ENCODE measurements at places on chromosomes 4 and X.

- DNase-seq = no peak
These were observed 349.7 kb downstream of the NR3C2 start for GRCh38 chr4:148092316-148093014.

DNA sequence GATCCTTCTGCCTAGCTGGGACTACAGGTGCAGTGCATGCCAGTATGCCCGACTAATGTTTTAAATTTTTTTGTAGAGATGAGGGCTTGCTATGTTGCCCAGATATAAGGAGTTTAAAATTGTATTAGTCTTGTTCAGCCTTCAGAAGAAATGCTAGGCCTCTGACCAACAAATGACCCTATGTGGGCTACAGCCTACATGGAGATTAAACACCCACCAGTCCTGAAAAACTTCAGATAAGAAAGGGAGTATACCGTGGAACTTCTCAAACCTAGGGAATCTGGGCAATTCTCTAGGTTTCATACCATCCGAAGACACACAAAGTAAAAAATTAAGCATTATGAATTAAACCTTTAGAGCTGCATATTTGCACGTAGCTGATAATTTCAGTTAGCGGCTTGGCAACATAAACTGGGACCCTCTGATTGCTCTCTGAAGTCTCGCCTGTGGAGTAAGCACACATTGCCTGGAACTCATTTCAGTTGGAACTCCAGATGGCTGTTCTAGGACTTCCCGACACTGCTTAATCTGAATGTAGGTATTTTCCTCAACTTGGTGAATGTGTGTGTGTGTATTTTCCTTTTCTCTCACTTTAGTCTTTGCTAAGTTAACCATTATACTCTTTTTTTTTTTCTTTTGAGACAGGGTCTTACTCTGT is 33.0 kb downstream of the MOB1B start:
- no peak for DNase-seq

GRCh38 chr4:106255195-106255594 is 60.8 kb downstream of the TBCK start:
- no peak for DNase-seq

GRCh38 chr4:5957076-5957475 is 61.2 kb downstream of the C4orf50 start:
- DNase-seq = no peak

GRCh38 chr4:117417856-117418255 is 332.5 kb upstream of the TRAM1L1 start:
- DNase-seq = peak; percentile 27

DNA sequence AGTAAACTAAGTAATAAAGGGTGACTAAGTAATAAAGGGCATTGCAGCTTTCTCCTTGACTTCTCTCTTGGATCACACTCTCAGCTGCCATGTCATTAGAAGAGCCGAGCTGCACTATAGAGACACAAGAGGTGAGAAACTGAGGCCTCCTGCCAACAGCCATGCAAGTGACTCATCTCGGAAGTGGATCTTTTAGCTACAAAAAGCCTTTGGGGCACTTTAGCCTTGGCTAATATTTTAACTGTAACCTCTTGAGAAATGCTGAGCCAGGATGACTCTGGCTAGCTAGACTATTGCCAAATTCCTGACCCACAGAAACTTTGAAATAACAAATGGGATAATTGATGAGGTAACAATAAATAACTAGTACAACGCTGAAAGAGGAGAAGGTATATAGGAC is 1.5 kb upstream of the NEIL3 start:
- DNase-seq = peak; percentile 47

GRCh38 chrX:150546711-150547153 is 21.7 kb upstream of the MTM1 start:
- DNase-seq = no peak

DNA sequence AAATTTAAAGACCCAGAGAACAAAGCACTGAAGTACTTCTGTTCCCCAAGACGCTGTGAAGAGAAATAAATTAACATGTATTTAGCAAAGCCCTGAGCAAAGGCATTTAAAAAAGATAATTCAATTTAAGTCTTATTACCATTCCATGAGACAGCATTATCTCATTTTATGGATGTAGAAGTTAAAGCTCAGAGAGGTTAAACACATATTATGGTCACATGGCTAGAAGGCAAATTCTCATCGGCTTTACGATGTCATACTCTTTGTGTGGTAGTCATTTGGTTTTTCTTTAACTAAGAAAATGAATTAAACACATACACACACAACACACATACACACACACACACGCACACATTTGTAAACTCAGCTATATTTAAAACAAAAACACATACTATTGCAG is 262.7 kb downstream of the HS3ST1 start:
- no peak for DNase-seq

DNA sequence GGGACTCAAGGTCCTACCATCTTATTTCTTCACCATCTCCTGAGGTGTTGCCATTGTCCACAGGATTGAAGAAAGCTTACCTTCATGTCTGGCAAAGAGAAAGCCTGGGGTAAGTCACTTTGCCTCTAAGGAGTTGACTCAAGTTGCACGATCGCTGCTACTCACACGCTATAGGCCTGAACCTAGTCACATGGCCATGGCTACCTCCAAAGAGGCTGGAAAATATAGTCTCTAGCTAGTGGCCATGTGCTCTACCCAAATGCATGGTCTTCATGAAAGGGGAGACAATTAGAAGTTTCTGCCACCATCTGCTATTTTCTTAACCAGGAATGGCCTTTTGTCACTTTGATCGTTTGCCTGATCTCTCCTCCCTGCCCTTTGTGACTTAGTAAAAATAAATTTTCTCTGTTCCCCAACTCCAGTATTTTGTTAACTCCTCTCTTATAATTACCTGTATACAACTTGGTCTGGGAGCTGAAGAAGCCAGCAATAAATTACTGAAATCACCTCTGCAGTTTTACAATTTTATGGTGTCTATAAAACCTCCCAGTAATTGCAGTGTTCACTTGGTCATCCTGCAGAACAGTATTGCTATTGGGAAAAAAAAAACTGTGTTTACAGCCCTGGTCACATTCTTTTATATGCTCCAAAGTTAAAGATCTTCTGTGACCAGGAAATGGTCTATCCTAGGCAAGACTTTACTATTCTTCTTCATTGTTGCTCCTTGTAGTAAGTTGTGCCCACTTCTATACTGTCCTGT is 126.7 kb upstream of the TSPAN5 start:
- no peak for DNase-seq

GRCh38 chr4:6264225-6264540 is 5.5 kb upstream of the WFS1 start:
- peak; percentile 13 for DNase-seq

DNA sequence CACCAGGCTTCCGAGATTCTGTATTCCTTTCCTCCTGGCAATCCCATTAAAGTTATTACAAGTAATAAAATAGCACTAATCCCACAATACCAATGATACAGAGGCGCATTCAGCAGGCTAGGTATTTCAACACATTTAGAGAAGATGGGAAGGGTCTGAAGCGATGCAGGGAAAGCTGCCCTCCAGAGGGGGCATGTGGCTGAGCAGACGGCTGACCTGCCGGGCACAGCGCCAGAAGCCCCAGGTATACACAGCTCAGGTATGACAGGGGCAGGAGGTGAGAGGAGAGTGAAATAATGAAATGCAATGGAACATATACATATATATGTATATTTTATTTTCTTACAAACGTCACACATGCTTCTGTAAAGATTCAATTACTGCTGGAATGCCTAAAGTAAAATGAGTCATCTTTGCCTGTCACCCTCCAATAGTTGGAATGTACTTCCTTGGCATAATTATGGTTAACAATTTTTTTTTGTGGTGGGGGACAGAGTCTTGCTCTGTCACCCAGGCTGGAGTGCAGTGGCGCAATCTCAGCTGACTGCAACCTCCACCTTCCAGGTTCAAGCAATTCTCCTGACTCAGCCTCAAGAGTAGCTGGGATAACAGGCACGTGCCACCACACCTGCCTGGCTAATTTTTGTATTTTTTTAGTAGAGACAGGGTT is 21.3 kb upstream of the CDKN2AIP start:
- DNase-seq = peak; percentile 86
